ENCODE measurements at places on chromosomes 1 and 21.
A peak's percentile ranks its signal among the peaks of the same experiment; 100 is the strongest.

DNA sequence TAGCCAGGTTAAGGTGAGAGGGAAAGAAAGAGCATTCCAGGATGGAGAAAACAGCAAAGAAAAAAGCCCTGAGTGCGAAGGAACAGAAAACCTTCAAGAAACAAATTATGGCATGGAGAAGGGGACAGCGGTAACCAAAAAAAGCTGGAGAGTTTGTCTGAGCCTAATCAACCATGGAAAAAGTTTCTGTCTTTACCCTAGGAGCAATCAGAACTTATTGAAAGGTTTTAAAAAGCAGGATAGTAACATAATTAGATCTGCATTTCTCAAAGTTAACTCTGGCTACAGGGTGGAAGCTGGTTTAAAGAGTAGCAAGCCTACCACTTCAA is 26.1 kb upstream of the HPDL start:
- DNase-seq = no peak

DNA sequence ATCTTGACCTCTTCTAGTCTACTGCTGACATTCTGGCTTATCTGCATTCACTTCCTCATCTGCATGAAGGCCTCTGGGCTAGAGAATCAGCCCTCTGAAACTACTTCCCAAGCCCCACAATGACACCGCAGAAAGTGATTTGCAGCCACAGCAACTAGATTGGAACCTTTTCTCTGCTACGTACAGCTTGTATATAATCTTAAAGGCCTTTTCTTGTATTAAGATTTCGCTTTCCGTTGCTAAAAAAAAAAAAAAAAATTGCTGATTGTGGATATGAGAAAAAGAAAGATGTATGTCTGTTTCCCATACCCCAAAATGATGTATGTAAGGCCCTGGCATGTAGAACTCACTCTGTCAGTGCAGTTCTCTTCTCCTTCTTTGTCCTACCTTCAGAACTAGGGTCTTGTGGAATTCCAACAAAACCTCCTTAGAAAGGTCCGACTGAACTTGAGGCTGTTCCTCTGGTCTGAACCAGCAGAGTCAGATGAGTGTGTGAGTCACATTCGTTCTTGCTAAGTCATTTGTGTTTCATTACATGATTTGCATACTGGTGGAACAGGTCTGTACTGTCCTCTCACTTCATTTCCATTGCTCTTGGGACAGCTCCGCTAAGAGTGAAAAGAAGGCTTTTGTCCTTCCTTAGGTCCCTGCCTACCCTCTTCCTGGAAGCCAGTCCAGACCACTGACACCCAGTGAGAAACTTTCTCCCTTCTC is 62.7 kb downstream of the PLPP3 start:
- peak; percentile 75 for DNase-seq

DNA sequence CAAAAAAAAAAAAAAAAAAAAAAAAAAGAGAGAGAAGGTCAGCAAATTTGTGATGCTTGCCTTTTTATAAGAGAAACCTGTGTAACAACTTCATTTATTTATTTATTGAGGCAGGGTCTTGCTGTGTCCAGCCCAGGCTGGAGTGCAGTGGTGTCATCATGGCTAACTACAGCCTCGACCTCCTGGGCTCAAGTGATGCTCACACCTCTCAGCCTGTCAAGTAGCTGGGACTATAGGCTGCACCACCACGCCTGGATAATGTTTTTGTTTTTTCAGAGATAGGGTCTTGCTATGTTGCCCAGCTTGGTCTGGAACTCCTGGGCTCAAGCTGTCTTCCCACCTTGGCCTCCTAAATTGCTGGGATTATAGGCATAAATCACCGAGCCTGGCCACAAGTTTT is 42.4 kb downstream of the DHCR24 start:
- no peak for DNase-seq

- DNase-seq = peak; percentile 68
These were observed 2.3 kb downstream of the TTLL7 start for GRCh38 chr1:83996621-83997020.

GRCh38 chr1:112697781-112698201 is 9.1 kb downstream of the RHOC start:
- DNase-seq = no peak

GRCh38 chr1:195733826-195734225 is 874.4 kb downstream of the KCNT2 start:
- no peak for DNase-seq

DNA sequence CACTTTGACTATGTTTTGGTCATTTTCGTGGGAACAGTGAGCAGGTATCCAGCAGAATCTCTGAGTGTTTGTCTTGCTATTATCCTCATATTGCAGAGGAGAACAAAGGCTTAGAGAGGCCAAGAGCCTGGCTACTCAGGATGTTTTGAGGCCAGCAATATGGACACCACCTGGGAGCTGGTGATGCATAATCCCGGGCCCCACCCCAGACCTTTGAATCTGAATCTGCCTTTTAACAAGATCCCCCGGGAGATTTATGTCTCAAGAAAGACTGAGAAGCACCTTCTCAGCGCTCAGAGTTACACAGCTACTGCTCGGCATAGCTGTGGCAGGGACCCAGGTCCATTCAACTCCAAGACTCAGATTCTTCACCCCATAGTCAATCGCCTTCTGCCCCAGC is 72.8 kb downstream of the PTPRU start:
- no peak for DNase-seq

DNA sequence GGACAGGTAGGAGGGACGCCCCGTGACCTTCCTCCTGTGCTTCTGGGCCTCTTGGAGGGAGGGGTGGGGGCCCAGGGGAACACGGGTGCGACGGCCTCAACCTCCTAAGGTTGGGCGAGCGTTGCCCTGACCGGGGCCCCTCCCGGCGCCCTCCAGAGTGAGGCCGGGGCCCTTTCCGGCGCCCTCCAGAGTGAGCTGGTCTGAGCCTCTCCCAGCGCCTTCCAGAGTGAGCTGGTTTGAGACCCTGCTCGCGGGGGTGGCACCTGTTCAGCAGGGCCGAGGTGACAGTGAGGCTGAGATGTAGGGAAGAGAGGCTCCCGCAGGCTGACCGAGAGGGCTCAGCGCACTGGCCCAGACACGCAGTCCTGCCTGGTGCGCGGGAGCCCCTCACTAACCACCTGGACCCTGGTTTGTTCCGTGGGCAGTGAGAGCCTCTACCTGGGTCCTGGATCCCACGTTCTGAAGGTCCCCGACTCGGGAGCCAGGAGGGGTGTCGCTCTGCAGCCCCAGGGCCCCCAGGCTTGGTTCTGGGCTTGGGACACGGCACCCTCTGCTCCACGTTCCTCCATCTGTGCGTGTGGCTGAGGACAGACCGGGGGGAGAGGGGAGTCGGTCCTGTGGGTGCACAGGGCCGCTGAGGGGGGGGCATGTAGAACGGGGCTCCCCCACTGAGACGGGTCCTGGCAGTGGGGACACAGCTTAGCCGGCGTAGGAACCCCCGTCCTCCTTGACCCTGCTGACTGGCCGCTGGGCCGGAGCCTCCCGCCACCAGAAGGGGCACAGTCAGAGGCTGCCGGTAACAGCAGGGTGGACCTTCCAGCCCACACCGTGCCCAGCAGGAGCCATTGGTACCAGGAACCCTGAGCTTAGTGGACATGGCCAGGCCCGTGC is 1.4 kb downstream of the COL6A1 start:
- no peak for DNase-seq

GRCh38 chr1:115230281-115230680 is 107.8 kb downstream of the NGF start:
- DNase-seq = no peak

- DNase-seq = no peak
These were observed 53.2 kb upstream of the B3GALNT2 start for GRCh38 chr1:235557495-235557894.

DNA sequence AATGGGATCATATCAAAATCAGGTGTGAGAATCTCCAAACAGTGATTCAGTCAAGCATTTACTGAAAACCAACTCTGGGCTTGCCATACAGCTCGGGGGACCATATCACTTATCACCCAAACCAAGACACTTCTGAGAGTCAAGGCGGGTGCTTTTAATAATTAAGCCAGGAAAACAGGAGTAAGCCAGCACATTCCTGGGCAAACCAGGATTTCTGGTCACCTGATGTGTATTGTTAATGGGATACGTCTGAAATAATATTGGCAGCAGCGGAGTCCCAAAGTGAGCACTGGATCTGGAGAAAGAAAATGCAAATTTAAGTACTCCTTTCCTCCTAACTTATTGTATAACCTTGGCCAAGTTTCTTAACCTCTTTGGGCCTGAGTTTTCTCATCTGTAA is 17.6 kb downstream of the OSCP1 start:
- no peak for DNase-seq

- DNase-seq = peak; percentile 26
These were observed 263.2 kb downstream of the KCTD3 start for GRCh38 chr1:215830226-215830810.

DNA sequence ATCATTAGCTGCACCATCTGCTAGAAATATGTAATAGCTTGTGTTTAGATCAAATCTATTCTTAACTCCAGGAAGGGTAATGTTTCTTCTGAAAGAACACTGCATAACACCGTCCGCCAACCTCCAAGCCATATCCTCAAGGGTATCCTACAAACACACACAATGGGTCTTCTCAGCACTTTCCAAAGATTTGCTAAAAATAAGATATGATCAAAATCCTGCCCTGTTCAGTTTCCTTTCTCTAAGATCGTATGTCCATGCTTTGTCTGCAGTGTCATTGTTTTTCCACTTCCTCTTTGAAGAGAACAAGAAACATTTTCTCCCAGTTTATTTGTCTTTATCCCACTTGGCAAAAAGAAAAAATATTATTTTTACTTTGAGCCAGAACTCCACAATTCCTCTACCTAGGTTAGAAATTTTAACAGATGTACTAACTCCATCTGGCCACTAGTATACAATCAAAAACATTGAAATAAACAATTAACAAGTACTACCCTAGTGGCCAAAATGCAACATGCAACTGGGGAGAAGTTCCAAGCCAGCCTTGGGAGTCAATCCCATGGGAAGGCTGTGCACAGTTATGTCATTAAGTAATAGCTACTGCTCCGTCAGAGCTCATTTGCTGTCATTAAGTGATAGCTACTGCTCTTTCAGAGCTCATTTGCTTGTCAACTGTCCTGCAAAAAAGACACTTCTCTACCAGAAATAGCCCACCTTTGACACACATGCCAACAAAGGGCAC is 37.8 kb downstream of the FRRS1 start:
- peak; percentile 26 for DNase-seq

DNA sequence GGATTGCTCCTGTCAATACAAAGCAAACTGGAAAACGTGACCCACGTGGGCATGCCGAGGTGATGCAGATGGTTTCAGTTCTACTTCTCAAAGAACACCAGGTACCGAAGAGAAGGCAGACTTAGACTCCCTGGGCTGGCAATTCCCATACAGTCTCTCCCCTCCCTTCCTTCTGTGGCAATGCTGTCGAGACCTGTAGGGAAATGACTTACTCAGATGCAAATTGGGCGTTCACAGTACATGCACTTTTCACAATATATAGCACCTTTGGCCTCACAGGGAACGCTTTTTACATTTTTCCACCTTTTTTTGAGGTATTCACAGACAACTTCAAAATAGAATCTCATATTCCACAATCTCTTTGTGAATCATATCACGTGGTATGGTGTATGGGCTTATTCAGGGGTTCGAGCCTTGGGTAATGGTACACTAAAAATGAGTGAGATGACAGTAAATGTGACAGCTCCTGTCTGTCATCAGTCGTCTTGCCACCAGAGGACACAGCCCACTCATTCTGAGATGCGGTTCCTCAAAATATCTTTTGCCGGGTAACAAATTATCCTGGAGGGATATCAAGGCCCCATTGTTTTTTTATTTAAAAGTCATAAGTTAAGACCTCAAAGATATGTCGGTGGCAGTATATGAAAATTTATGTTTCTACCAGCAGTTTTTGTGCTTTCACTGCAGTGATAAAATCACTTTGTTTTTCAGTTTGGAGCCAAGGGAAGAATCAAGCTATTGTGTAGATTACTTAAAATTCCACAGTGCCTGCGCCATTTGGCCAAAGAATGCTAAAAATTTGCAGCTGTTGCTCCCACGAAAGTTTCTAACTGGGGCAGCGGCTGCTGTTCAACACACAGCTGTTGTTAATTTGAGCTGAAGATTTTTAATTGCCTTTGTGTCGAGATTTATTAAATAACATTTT is 168.4 kb downstream of the ZZZ3 start:
- peak; percentile 93 for DNase-seq

DNA sequence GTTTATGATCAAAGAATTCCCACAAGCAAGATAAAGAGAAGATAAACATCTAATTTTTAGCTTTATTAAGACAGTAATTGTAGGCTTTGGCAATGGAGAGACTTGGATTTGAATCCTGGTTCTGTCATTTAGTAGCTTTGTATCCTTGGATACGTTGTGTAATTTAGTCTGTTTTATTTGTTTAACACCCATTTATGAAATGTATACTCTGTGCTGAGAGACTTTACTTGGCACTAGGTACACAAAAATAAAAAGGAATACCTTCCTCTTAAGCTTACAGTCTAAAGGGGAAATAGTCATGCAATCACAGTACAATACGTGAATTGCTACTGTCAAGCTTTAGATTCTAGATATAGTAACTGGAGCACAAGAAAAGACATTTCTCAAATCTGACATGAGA is 23.8 kb downstream of the ZMPSTE24 start:
- no peak for DNase-seq

- DNase-seq = peak; percentile 66
These were observed 102.0 kb downstream of the DIRAS3 start for GRCh38 chr1:67948151-67949080.

- DNase-seq = peak; percentile 78
These were observed 35.5 kb downstream of the IFNAR1 start for GRCh38 chr21:33360281-33360680.

- peak; percentile 74 for DNase-seq
These were observed 10.8 kb downstream of the NHLH1 start for GRCh38 chr1:160377585-160378206.

DNA sequence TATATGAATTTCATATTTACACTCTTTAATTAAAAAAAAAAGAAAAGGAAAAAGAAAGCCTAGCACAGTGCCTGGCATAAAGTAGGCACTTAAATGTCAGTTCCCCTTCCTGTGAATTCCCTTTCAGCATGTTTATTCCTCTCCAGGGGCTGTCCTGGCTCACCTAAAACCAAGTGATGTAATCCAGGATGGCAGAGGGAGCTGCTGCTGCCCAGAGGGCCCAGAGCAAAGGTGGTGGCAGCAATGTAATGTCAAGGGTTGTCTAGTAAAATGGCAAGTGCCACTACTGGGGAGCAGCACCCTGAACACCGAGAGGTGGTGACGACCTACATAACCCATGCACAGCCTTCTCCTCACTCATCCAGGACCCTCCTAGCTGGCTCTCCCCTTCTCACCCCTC is 78.4 kb upstream of the LPGAT1 start:
- no peak for DNase-seq

- DNase-seq = no peak
These were observed 9.3 kb upstream of the RPE65 start for GRCh38 chr1:68459091-68459490.

- DNase-seq = no peak
These were observed 148.6 kb upstream of the KRTAP19-8 start for GRCh38 chr21:31186916-31187315.

DNA sequence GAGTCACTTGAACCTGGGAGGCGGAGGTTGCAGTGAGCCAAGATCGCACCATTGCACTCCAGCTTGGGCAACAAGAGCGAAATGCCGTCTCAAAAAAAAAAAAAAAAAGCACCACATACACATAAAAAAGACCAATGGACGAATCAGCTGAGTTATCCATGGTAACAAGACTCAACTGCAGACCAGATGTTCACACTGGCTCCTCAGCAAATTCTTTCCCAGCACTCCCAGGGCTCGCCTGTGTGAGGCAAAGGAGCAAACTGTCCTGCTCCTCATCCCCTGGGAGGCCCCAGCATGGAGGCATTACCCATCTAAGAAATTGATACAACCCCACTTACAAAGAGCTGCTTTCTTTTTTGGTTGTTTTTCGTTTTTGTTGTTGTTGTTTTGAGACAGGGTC is 3.1 kb downstream of the TMEM234 start:
- DNase-seq = no peak

- no peak for DNase-seq
These were observed 650.3 kb upstream of the NR5A2 start for GRCh38 chr1:199377211-199377610.

Measured in cardiac fibroblast (primary cell).